ENCODE measurements at places on chromosomes 12 and 14. TPM values are rescaled to one million over a fixed set of nuclear protein-coding genes. Genes with fewer than 3 reads are reported as not detected.

Gene LRRK2
- total RNA-seq = 2.3 TPM

Gene HOXC4
- total RNA-seq = 2.5 TPM

Gene NEMF
- total RNA-seq = 49.5 TPM

Gene SETD1B
- total RNA-seq = 1.1 TPM

Gene HPD
- total RNA-seq = not detected

Gene SLC10A1
- total RNA-seq = not detected

Gene KRT3
- not detected for total RNA-seq

Gene TGFB3
- total RNA-seq = 1.8 TPM

Gene TAS2R9
- total RNA-seq = not detected

Gene CBX5
- 29.4 TPM for total RNA-seq

Gene MORN3
- total RNA-seq = not detected

Gene PELI2
- 0.84 TPM for total RNA-seq

Gene RD3L
- total RNA-seq = not detected

Gene LRP6
- total RNA-seq = 16.3 TPM

Gene NID2
- total RNA-seq = 35.0 TPM

Gene ENTPD5
- 6.5 TPM for total RNA-seq

Gene NRIP2
- not detected for total RNA-seq

Gene TPH2
- total RNA-seq = not detected

Gene RDH16
- total RNA-seq = 0.29 TPM

Gene NANOG
- not detected for total RNA-seq

Gene MYH6
- not detected for total RNA-seq

Gene NPAS3
- 0.48 TPM for total RNA-seq

Gene CRIP1
- total RNA-seq = not detected

Gene OLR1
- not detected for total RNA-seq

Gene KRT78
- 0.36 TPM for total RNA-seq

Gene CFAP251
- total RNA-seq = 1.5 TPM

Gene ASPG
- not detected for total RNA-seq

Gene GNPNAT1
- 16.5 TPM for total RNA-seq

Gene WNT1
- total RNA-seq = not detected

Gene ESR2
- total RNA-seq = 0.12 TPM

Gene CHGA
- total RNA-seq = not detected

Gene GAS2L3
- total RNA-seq = 79.4 TPM

Gene PZP
- total RNA-seq = not detected

Gene KLRG1
- total RNA-seq = 1.4 TPM

Gene GPX2
- not detected for total RNA-seq

Gene DBX2
- not detected for total RNA-seq

Gene SYNE3
- 6.0 TPM for total RNA-seq

Gene FAIM2
- 0.98 TPM for total RNA-seq

Gene ZC2HC1C
- 1.8 TPM for total RNA-seq

Gene DAO
- total RNA-seq = not detected

Gene CSRP2
- 64.2 TPM for total RNA-seq

Gene CMKLR1
- total RNA-seq = 34.5 TPM

Gene PRICKLE1
- 5.3 TPM for total RNA-seq

Gene PLEKHA5
- total RNA-seq = 30.5 TPM

Gene FIGNL2
- not detected for total RNA-seq

Gene CHST11
- total RNA-seq = 36.2 TPM

Gene IGFBP6
- 103 TPM for total RNA-seq

Gene TULP3
- 34.2 TPM for total RNA-seq

Gene TSPAN11
- total RNA-seq = 0.48 TPM

Gene VWF
- total RNA-seq = not detected
